ENCODE measurements at places on chromosomes 2 and 18.

GRCh38 chr2:6177811-6178210, 485.6 kb downstream of the SOX11 start:
- no peak for DNase-seq

- DNase-seq: no peak
These were observed 136.5 kb upstream of the TWIST2 start for GRCh38 chr2:238711346-238711745.

DNA sequence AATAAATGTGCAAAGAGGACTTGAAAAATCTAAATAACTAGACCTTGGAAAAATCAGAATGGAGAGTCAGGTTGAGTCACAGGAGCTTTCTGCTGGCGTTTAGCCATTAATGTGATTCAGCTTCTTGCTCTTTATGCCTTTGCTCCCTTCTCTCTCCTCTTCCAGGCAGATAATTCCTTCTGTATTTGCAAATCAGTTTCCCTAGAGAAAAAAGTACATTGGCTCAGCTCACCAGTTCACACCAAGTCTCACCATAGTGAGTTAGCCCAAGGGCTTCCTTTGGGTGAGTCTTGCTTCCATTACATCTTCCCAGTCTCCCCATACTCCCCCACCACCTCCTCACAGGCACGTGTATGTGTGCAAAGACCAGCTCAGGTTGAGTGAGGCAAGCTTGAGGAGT, 73.6 kb downstream of the CYBRD1 start:
- DNase-seq: no peak

- DNase-seq: no peak
These were observed 120.1 kb downstream of the CACNB4 start for GRCh38 chr2:151978709-151979108.

GRCh38 chr18:26657631-26658581, 109.6 kb upstream of the KCTD1 start:
- DNase-seq: no peak

- DNase-seq: no peak
These were observed 216.9 kb downstream of the ARHGAP15 start for GRCh38 chr2:143345887-143346787.

DNA sequence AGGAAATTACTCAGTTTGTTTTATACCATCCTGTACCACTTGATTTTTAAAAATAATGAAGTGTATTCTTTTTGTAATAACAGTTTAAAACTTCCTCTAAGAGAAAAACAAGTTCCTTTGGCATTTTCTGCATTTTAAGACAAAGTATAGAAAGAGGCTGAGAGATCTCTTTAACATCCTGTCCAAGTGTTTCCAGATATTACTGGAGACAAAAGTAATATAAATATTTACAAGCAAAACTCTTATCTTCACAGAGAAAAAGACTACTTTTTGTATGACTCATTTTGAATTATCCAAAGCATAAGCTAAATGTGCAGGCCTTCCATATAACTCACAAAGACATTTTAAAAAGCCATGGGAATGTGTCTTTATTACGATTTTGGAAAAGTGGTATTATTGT, 221.1 kb downstream of the RDH14 start:
- DNase-seq: no peak

GRCh38 chr2:222561817-222562645, 93.9 kb downstream of the FARSB start:
- DNase-seq: no peak

GRCh38 chr2:69744456-69744855, 2.5 kb downstream of the ANXA4 start:
- DNase-seq: no peak

DNA sequence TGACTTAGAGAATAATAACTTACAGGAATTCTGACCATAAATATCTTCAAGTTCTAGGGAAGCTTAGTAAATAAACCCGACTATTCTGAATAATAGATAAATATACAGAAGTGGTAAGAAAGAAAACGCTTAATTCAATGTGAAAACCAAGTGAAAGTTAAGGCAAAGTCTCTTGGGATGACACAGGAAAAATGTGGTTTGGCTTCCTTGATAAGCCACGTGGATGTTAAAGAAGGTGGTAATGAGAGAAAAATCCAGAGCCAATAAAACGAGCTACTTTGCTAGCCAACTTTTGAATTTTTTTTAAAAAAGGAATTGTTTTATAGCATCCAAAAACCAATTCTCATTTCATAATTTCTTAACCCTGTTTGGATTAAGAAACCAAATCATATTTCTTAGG, 166.2 kb upstream of the VRK2 start:
- no peak for DNase-seq

GRCh38 chr18:56148373-56148772, 490.0 kb downstream of the TXNL1 start:
- no peak for DNase-seq

DNA sequence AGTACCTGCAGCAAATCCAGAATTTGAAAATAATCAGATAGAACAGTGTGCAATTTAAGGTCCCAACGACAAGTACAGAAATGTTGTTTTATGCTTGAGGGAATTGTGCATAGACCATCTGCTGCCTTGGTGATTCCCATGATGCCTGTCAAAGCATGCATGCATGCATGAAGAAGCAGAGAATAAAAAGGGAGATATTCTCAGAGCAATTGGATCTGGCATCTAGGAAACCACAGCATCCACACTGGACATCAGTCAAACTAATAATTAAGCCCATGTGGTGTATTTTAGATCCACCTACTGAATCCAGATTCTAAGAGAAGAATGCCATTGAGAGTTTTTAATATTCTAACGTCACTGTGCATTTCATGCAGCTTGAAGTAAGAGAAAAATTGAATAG, 361.2 kb downstream of the FSIP2 start:
- no peak for DNase-seq

GRCh38 chr18:23204589-23205235, 69.4 kb downstream of the CABLES1 start:
- no peak for DNase-seq

DNA sequence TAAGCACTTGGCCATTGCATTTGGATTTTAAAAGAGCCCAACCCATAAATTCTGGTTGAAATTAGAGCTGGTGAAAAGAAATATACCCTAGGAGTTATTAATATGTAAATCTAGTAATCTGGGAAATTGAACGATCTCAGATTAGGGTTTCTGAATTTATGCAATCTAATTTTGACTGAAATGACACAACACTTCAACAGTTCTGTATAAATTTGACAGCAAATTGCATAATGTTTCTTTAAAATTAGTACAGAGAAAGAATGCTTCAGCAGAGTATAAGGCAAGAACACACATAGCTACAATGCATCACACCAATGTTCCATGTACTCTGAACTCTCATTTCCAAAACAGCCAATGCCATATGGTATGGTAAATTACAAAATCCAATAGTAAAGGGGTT, 201.5 kb upstream of the ITGA4 start:
- DNase-seq: no peak

All from CD4-positive, alpha-beta T cell treated with Interleukin-15 for 1 hour (primary cell).